ENCODE measurements at places on chromosomes 2 and 18. TPM values are rescaled to one million over a fixed set of nuclear protein-coding genes. Genes with fewer than 3 reads are reported as not detected.

SMYD1 gene
- not detected for total RNA-seq

SGPP2 gene
- 7.1 TPM for total RNA-seq

ATP8B1 gene
- total RNA-seq: not detected

UGT1A7 gene
- total RNA-seq: not detected

EMX1 gene
- total RNA-seq: not detected

DNA sequence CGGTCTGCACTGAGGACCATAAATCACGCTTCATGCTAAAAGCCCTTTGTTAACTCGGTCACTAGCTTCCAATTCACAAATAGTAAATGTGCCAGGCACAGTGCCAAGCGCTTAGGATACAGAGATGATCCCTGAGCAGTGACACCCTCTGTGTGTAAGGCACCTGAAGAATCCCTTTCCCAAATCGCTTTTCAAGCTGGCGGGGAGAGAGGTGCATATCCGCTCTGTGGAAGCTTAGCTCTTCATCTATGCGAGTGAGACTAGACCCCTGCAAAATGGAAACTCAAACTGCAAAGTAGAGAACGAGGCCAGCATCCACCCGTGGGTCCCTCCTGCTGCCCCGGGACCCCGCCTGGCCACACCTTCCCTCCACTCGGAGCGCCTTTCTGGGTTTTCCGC, 2.4 kb downstream of the PIEZO2 start:
- peaks cover 32% of the 10 kb centered on the region for H3K27me3 ChIP-seq
- H3K4me3 ChIP-seq: no peak overlapping the region
- no peak overlapping the region for H3K27ac ChIP-seq
- no peaks in the 10 kb centered on the region for H3K4me1 ChIP-seq

DNA sequence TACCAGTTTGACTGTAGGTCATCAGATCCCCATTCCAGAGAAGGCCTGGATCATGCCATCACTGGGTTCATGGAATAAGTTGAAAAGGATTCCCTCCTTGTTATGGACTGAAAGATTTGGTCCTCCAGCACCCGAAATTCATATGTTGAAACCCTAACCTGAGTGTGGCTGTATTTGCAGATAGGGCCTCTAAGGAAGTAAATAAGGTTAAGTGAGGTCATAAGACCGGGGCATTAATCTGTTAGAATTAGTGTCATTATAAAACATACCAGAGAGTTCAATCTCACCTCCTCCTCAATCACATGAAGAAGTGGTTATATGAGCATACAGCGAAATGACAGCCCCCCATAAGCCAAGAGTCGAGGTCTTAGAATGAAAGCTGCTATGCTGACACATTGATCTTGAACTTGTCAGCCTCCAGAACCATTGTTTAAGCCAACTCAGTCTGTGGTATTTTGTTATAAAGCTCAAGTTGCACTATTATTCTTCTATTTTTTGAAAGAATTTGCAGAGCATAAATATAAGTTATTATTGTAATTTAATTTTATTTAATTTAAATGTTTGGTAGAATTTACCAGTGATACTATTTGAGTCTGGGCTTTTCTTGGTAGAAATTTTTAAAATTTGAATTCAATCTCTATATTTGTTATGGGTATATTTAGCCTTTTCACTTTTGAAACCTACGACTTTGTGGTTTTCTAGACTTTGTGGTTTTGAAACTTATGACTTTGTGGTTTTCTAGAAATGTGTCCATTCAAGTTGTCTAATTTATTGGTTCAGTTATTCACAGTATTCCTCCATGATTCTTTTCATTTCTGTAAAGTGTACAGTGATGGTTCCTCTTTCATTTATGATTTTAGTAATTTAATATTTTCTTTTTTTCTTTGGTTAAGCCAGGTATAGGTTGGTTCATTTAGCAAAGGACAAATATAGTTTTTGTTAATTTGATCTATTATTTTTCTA, 1206.7 kb upstream of the CDH2 start:
- no peak overlapping the region for H3K27ac ChIP-seq
- no peaks in the 10 kb centered on the region for H3K27me3 ChIP-seq
- H3K4me1 ChIP-seq: no peaks in the 10 kb centered on the region
- H3K36me3 ChIP-seq: no peaks in the 10 kb centered on the region

DNA sequence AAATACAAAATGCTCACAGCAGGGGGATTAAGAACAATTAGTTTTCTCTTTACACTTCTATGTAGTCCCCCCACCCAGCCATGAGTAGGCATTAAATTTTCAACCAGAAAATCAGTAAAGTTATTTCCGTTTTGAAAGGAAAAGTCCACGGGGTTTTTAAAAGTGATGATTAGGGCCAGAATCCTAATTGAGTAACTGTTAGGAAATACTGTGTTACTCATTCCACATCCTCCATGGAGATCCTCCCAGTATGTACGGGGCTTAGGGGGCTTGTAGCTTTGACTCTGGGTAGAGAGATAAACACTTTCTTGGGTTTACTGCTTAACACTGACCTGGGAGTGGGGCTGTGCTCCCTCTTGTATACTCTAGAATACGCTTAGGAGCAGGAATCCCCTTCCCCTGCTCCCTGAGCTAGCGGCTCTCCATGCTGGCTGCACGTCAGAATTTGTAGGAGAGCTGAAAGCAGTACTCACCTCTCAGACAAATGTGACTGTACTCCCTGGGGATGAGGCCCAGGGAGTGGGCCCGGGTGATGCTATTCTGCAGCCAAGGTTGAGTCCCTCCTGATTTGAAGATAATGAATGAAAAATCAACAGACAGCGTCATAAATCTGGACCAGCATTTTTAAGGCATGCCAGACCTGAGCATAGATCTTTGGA, 100.5 kb downstream of the SLC4A3 start:
- H3K4me3 ChIP-seq: no peak overlapping the region
- peaks cover 7% of the 10 kb centered on the region for H3K27me3 ChIP-seq
- no peaks in the 10 kb centered on the region for H3K36me3 ChIP-seq
- no peak overlapping the region for H3K27ac ChIP-seq
- H3K4me1 ChIP-seq: no peaks in the 10 kb centered on the region

DNA sequence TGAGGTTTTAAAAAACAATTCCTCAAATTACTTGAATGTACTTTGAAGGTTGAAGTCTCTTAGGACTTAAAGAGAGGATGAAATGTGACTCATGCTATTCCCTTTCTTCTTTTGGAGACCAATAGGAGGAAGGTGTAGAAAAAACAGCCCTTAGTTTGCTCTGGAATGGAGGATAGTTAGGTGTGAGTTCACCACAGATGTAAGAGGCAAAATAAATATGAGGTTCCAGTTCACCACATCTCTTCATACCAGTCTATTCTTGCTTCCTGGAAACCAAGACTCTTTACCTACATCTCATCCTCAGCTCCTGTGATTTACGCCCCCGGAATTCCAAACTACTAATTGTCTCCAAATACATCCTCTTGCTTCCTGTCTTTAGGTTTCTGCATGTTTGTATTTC, 77.5 kb upstream of the TTC21B start:
- no peak overlapping the region for H3K4me3 ChIP-seq
- H3K4me1 ChIP-seq: no peaks in the 10 kb centered on the region
- H3K27ac ChIP-seq: no peak overlapping the region
- no peaks in the 10 kb centered on the region for H3K36me3 ChIP-seq
- no peak for DNase-seq
- peaks cover 5% of the 10 kb centered on the region for H3K27me3 ChIP-seq

DNA sequence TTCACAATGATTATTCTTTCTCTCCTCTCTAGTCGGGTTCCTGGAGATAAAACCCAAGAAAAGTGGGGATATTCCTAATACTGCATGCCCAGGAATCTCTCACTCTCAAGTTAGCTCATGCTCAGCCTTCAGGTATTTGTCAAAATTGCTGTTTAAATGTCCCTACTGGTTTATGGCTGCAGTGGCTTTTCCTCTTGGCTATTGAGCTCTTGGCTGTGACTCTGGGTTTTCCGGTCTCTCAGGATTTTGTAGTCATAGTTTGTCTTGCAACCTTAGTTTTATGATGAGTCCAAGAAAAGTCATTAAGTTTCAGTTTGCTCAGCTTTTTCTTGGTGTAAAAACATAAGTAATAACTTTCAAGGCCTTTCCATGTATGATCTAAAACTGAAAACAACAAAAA, 820.7 kb upstream of the HS6ST1 start:
- no peak overlapping the region for H3K4me3 ChIP-seq
- no peaks in the 10 kb centered on the region for H3K36me3 ChIP-seq
- H3K27me3 ChIP-seq: peaks cover 5% of the 10 kb centered on the region
- H3K27ac ChIP-seq: no peak overlapping the region

- peak; percentile 52 for DNase-seq
- peaks cover 5% of the 10 kb centered on the region for H3K27me3 ChIP-seq
- H3K4me1 ChIP-seq: no peaks in the 10 kb centered on the region
- no peaks in the 10 kb centered on the region for H3K36me3 ChIP-seq
Observed at GRCh38 chr2:197777823-197778407, 7.2 kb downstream of the BOLL start.

GRCh38 chr2:161965994-161966393, 108.0 kb downstream of the DPP4 start:
- H3K4me3 ChIP-seq: no peak overlapping the region
- H3K27me3 ChIP-seq: no peaks in the 10 kb centered on the region
- H3K27ac ChIP-seq: no peak overlapping the region
- no peaks in the 10 kb centered on the region for H3K36me3 ChIP-seq

DNA sequence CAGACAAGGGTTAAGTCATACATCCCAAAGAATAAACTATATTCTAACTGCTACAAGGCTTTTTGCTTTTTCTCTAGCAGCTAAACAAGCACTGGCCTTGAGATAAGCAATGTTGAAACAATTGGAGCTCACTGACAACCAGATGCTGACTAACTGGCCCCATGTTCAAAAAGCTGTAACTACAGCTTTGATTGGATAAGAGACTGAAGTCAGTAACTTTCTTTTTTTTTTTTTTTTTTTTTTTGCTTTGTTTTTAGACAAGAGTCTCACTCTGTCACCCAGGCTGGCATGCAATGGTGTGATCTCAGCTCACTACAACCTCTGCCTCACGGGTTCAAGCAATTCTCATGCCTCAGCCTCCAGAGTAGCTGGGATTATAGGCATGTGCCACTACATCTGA, 45.4 kb upstream of the TMEM163 start:
- DNase-seq: no peak
- H3K4me1 ChIP-seq: no peaks in the 10 kb centered on the region
- no peak overlapping the region for H3K4me3 ChIP-seq
- H3K27me3 ChIP-seq: peaks cover 23% of the 10 kb centered on the region
- no peaks in the 10 kb centered on the region for H3K36me3 ChIP-seq
- no peak overlapping the region for H3K27ac ChIP-seq

DNA sequence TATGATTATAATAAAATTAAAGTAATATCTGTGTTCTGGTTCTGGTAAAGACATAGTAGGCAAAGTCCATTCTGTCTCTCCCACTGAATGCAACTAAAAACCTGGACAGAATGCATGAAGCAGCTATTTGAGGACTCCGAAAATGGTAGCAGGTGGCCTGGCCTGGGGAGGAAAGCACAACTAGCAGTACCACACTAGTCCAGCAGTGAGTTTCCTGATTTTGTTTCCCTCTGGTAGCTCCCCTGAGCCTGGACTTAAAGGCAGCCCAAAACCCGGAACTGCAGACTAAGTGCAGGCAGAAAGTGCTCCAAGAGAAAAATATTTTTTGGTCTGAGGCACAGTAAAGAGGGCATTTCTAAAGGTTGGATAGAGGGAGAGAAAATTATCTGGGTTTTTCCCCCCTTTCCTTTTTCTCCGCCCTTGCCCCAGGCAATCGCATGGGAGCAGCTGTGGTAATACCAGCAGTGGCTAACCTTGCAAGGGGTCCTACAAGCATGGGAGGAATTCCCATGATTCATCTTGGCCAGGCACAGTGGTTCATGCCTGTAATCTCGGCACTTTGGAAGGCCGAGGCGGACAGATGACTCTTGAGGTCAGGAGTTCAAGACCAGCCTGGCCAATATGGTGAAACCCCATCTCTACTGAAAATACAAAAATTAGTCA, 32.3 kb downstream of the ASXL2 start:
- H3K27ac ChIP-seq: no peak overlapping the region
- H3K36me3 ChIP-seq: peaks cover 6% of the 10 kb centered on the region
- H3K27me3 ChIP-seq: no peaks in the 10 kb centered on the region
- peaks cover 8% of the 10 kb centered on the region for H3K4me1 ChIP-seq
- DNase-seq: no peak
- H3K4me3 ChIP-seq: no peak overlapping the region

DNA sequence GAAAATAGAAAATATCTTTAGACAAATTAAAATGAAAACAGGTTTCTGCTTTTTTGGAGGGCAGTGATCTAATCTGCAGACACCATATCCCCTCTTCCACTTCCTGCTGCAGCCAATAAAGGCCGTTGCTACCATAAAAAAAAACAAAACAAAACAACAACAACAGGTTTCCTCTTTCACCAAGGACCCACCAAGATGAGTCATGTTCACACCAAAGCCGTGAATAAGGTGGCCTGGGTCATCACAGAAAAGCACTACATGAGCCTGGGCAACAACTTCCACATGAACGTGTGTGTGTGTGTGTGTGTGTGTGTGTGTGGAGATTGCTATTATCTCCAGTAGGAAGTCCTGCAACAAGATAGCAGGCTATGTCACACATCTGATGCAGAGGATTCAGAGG, 24.8 kb upstream of the TFCP2L1 start:
- H3K27me3 ChIP-seq: peaks cover 24% of the 10 kb centered on the region
- no peak overlapping the region for H3K27ac ChIP-seq
- H3K36me3 ChIP-seq: no peaks in the 10 kb centered on the region

DNA sequence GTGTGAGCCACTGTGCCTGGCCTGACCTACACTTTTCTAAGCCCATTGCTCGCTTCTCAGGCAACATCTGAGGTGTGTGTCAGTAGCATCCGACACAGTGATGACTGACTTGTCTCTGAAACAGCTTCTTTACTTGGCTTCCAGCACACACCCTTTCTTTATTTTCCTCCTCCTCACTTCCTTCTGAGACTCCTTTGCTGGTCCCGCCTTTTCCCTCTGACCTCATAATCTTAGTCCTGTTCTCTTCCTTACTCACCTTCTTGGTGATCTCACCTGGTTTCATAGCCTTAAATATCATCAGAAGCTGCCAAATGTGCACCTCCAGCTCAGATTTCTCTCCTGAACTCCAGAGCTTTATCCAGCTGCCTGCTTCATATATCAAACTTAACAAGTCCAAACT, 66.6 kb upstream of the PELI1 start:
- H3K27me3 ChIP-seq: no peaks in the 10 kb centered on the region
- H3K36me3 ChIP-seq: no peaks in the 10 kb centered on the region
- peak overlapping the region; percentile 8 for H3K27ac ChIP-seq
- peaks cover 83% of the 10 kb centered on the region for H3K4me1 ChIP-seq
- no peak overlapping the region for H3K4me3 ChIP-seq
- DNase-seq: peak; percentile 45

DNA sequence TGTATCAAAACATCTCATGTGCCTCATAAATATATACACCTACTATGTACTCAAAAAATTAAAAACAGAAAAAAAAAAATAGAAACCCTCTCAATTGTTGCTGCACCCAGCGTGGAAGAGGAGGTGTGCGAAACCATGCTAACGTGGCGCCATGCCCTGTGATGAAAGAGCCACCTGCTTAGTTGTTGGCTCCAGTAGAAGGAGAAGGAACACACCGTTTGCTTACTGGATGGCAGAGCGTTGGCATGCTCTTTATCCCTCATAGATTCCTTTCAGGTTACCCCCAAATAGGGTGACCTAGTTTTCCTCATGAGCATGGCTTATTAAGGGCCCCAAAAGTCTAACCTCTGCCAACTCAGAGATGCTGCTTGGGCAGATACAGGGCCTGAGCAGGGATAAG, 332.1 kb downstream of the AGAP1 start:
- no peaks in the 10 kb centered on the region for H3K4me1 ChIP-seq
- H3K4me3 ChIP-seq: no peak overlapping the region
- no peaks in the 10 kb centered on the region for H3K36me3 ChIP-seq
- no peak overlapping the region for H3K27ac ChIP-seq
- no peak for DNase-seq

- no peak for DNase-seq
- no peaks in the 10 kb centered on the region for H3K27me3 ChIP-seq
- H3K4me3 ChIP-seq: no peak overlapping the region
- H3K36me3 ChIP-seq: no peaks in the 10 kb centered on the region
- no peak overlapping the region for H3K27ac ChIP-seq
Observed at GRCh38 chr2:5285872-5286769, 406.1 kb upstream of the SOX11 start.
